NCI-H2081 treated with DMSO at 0.1 percent for 48 hours (cell line): ENCODE measurements at places on chromosomes 7 and 10.

DNA sequence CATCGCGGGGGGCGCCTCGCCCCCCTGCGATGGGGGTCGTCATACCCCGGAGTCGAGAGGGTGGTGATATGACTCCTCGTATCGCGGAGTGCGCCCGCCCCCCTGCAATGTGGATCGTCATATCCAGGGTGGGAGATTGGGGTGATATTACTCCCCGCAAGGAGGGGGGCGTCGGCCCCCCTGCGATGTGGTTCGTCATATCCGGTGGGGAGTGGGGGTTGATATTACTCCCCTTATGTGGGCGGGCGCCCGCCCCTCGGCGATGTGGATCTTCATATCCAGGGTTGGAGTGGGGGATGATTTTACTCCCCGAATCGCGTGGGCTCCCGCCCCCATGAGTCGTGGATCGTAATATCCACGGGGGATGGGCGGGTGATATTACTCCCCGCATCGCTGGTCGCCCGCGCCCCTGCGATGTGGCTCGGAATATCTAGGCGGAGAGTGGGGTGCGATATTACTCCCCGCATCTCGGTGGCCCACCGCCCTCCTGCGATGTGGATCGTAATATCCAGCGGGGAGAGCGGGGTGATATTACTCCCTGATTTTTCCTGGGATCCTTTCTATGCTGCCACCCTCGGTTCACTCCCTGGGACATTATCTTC lies 36.9 kb downstream of the MEIG1 start:
- no peak for DNase-seq

DNA sequence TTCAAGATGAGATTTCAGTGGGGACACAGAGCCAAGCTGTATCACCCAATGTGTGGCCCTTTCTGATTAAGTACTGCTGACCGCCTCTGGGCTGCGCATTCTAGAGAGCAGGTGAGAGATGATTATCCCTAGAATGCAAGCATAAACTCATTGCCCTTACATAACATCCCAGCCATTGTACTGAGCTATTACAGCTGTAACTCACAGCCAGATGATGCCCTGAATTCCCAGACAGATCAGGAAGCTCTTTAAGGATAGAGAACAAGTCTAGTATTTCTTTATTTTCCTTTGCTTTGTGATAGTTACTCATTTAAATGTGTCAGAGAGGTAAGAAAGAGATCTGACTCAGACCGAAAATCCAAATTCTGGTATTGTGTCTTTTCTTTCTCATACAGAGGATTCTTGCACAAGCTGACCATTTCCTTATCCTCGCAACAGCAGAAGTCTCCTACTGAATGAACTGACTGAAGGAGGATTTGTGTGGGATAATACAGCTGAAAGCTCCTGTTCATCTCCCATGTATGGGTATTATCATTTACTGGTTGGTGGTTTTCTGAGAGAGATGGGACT lies 58.4 kb downstream of the ZNF22 start:
- DNase-seq: no peak

DNA sequence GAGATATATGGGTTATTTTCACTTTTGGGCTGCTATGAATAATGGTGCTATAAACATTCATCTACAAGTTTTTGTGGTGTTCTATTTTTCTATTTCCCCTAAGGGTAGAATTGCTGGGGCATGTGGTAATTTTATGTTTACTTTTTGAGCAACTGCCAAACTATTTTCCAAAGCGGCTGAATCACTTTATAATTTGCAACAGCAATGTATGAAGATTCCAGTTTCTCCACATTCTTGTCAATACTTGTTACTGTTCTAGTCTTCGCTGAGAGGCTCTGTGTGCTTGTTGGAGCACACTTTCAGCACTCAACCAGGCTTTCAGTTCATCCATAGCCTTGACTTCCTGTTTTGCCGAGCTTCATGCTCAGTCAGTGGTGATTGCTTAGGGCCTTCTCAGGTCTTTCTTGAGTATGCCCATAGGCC lies 39.0 kb downstream of the ADK start:
- DNase-seq: no peak

DNA sequence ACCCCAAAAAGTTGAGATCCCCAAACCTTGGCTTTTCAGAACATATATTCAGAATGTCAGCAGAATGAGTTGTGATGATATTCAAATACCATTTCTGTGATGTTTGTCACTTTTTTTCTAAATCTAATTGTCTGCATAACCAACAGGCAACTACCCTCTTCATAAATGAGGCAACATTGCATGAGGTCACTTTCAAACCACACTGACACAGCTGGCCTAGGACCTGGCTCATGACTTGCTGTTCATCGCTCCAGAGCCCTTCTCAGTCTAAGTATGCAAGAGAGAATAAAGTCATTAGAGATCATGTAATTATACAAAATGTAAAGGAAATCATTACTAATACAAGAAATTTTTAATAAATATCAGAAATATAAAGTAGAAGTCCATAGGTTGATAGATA lies 681.9 kb downstream of the GRM8 start:
- DNase-seq: no peak

DNA sequence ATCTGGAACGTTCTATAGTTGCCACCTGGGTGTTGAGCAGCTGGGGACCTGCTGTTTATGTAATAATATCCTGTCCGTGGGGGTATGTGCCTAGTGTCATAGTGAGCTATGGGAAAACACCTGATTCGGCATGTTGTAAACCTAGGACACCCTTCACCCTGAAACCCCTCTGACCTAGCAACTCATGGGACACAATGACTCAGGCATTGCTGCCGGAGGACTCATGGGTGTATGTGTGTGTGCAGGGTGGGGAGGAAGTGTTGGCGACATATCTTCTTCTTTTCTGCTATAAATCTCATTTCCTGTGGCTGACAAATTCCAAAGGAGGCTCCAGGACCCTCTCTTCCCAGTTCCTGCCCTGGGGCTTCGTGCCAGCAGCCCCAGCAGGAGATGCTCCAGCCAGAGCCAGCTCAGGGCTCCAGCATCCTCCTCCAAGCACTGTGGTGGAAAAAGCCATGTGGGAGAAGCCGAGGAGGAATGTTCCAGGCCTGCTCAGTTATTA lies 77.0 kb upstream of the PODXL start:
- DNase-seq: no peak

DNA sequence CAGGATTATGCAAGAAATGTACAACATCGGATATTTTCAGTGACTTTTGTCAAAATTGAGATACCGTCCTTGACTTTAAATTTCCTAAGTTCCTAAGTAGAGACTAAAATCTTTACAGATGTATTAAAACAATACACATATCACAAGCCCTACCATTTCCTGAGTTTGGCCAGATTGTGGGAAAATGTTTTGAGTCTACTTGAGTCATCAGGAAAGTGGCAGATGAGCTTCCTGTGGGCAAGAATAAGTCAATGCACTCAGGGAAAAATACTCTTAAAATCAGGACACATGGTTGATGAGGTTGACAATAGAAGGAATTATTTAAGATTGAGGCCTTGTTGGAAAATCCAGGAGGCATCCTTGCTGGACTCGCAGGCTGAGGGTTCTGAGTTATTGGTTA lies 162.5 kb downstream of the SNX10 start:
- DNase-seq: no peak

GRCh38 chr10:95290461-95291364 lies at the start of gene PDLIM1:
PDLIM1 (minus strand) TSS chr10:95291003; CDS start chr10:95290915, 88 bp downstream.
- DNase-seq: no peak

- no peak for DNase-seq
These were observed 16.3 kb downstream of the FGF8 start for GRCh38 chr10:101759309-101760247.

DNA sequence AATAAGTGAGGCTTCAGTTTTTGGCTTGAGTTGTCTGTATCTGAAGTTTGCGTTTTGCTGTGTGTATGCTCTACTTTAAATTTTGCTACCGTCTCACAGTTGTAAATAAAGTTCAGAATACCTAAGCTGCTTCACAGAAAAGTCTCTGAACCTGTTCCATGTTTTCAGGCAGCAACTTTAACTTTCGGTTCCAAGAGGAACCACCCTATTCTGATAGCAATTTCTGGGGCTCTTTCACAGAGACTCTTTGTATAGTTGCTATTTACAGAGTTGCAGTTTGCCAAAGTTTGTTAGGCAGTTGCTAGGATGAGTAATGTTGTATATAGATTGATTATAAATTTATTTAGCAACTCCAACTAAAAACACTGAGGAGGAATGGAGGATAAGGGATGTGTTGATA lies 5.7 kb downstream of the FAM221A start:
- DNase-seq: no peak

GRCh38 chr7:97116308-97116707 lies 1.2 kb upstream of the SDHAF3 start:
- DNase-seq: no peak

GRCh38 chr7:36787933-36788378 lies 63.7 kb upstream of the AOAH start:
- no peak for DNase-seq

GRCh38 chr10:74033702-74034101 lies 35.8 kb downstream of the VCL start:
- no peak for DNase-seq

DNA sequence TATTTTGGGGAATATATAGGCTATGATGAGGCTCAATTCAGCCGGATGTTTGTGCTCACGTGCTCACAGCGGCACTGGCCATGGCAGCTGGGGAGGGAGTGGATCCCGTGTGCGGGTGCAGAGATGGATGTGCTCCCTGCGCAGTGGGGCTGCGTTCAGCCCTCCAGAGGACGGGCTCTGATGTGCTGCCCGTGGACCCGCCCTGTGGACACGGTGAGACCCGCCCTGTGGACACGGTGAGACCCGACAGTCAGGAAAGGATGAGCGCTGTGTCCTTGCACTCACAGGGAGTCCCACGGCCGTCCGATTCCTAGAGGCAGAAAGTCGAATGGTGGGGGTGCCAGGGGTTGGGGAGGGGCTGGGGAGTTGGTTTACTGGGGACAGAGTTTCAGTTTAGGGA lies 89.0 kb downstream of the DNAJB6 start:
- no peak for DNase-seq

DNA sequence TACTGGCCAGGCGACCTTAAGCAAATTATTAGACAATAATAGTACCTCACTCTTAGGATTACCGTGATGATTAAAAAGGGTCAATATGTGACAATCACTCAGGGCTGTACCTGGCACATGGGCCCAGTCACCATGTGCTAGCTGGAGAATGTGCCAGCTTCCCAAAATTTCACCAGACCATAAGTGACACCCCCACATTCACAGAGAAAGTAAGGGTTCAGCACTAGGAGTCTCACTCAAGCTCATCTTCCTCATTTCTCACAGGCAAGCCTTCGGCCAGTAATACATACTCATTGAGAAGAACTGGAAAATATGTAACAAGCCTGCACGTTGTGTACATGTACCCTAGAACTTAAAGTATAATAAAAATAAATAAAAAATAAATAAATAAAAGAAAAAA lies 22.4 kb upstream of the C10orf71 start:
- DNase-seq: no peak

DNA sequence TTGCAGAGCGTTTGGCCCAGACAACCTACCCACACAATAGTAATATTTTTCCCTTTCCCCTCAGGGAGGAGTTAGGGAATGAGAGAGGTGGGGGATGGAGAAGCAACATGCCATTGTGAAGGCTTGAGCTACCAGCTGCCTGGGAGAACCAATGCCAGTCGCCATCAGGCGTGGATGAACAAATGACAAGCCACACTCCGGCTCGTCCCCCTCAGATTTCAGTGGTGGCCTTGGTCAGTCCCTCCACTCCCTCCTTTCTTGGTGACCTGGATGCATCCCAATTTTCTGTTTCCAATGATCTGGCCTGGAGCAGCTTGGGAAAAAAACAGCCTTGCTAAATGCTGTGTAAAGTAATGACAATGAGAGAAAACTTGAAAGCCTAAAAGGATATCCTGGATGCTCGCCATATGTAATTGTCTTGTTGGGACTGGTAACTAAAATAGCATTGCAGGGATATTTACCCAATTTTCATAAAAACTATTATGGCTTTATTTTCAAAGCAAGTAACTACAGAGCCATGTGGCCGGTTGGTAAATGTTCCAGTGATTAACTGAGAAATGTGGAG lies 110.7 kb downstream of the ICA1 start:
- no peak for DNase-seq

DNA sequence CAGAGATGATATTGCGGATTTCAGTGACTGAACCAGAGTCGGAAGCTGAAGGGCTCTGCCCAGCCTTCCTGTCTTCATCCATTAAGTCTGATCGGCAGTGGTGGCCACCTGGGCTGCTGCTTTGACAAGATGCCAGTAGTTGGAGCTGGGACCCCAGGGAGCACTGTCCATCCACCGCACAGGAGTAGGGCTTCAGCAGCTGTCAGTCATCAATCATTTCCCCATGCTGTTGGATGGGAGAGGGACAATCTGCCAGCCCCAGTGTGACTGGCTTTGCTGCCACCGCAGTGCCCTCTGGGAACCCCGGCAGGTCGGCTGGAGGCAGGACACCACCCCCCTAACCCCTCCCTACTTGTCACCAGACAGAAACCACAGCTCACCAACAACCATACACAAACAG lies 23.0 kb upstream of the GPR146 start:
- DNase-seq: no peak

DNA sequence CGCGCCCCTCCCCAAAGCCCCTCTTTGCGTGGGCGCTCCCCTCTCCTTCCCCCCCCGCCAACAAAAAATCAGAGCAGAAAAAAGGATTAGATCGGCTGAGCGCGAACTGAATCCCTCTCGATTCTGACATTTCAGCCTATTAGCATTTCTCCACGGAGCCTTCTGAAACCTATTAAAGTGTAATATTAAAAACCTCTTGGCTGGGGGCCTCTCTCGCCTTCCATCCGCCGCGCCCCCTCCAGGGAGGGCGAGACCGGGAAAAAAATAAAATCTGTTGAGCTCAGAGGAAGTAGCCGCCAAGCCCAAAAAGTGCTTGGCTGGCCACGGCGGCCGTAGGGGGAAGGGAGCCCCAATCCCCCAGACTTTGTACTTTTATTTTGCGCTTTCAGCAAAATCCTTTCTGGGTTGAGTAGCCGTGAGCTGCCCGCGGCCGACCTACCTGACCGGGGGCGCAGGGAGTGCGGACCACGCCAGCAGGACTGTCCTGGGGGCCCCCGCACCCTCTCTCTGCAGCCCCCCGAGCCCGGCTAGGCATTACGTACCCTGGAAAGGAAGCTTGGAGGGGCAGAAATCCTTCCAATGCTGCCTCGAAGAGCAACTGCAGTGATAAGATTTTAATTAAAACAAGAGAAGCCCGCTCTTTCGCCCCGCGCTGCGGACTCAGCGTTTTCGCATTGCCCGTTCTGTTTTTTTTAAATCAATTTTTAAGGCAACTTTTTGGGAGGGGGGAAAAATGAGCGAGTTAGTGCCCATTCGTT lies 1.3 kb upstream of the TNRC18 start:
- DNase-seq: no peak
